Kidney capillary endothelial cell (primary cell): ENCODE measurements at places on chromosomes 4 and X.

GRCh38 chrX:30812326-30812725 is 76.7 kb downstream of the TAB3 start:
- no peak for DNase-seq

- DNase-seq: no peak
Observed at GRCh38 chr4:105461621-105462382, 12.1 kb downstream of the PPA2 start.

- no peak for DNase-seq
Observed at GRCh38 chr4:8585186-8585585, 5.0 kb downstream of the GPR78 start.

GRCh38 chrX:5748586-5749150 is 480.0 kb downstream of the NLGN4X start:
- no peak for DNase-seq

DNA sequence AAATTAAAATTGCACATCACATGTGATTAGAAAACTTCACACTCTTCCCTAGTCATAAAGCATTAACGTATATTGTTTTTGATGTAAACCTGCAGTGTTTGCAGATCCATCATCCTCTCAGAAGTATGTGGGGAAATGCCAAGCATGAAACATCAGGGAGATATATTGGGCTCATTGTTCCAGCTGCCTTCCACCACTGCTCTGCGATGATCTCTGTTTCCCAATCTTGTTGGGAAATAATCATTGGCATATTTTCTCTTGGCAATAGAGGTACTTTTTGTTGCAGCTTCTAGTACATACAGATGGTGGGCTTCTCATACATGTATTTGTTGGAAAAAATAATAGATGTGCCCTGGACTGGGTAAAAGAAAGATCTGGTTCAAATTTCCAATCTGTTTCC is 466.3 kb upstream of the HS3ST1 start:
- DNase-seq: no peak

- DNase-seq: no peak
Observed at GRCh38 chr4:128161138-128161537, 100.0 kb downstream of the LARP1B start.

- no peak for DNase-seq
Observed at GRCh38 chrX:48890296-48890925, 7.2 kb downstream of the TIMM17B start.

GRCh38 chr4:16757080-16757521 is 141.3 kb downstream of the LDB2 start:
- DNase-seq: no peak

DNA sequence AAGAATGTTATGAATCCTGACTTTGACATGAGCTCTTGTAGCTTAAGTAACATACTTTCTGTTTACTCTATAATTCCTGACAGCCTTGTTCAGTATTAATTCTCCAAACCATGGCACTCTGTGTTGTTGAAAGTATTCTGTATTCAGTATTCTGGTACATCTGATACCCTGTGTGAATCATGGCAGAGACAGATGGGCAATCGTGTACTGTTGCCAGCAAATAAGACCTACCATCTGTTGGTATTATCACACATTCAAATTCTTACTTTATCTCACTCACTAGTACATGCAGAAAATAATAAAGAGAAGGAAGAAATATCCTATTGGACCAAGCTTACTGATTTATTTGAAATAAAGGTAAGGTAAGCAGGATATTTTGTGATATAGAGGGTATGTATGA is 7.9 kb downstream of the MBTPS2 start:
- no peak for DNase-seq

- no peak for DNase-seq
Observed at GRCh38 chr4:140109737-140110136, 44.2 kb downstream of the MAML3 start.

DNA sequence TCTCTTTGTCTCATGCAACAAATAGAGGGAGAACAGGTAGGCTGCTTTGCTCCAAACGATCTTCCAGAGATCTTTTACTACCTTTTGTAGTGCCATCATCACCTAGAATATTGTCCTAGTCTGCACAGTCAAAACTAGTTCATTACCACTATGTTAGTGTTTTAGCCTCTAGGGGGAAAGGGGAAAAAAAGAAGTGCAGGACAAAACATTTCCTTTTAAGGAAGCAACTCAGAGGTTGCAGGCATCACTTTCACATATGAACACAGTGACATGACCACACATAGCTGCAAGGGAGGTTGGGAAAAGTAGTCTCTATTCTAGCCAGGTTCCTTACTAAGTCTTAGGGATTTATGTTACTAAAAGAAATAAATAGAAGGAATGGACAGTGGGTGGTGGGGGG is 39.3 kb upstream of the RAP2C start:
- DNase-seq: no peak

DNA sequence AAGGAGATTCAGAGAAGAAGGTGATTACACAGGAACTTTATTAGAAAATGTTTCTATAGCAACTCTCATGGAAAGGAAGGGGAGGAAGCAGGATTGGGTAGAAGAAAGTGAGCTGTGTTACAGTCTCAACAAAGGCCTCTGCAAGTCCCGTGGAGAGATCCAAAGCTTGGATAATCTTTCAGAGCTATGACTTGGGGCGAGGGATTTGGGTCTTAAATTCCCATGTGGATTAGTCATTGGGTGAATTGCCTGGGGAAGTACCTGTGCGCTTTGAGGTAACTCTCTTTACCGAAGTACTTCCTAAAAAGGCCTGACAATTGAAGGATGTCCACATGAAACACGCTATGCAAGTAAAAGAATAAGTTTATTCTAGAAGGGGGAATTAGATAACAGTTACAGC is 133.8 kb upstream of the ANKRD50 start:
- DNase-seq: no peak

DNA sequence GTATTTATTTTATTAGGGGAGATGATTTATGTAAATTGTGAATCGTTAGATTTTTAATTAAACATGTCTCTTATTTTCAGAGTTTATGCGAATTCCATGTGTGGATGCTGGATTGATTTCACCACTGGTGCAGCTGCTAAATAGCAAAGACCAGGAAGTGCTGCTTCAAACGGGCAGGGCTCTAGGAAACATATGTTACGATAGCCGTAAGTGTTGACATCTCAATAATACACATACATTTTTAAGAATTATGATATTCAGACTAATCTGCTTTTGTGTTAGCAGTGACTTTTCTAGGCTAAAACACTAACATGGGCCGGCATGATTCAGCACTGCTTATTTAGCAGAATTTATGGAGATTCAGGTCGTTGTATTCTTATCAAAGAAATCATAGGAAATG is 91.2 kb downstream of the RAP1GDS1 start:
- DNase-seq: peak; percentile 13

GRCh38 chr4:145788755-145789154 is 108.8 kb downstream of the C4orf51 start:
- no peak for DNase-seq

GRCh38 chr4:4677556-4678522 is 136.0 kb upstream of the STX18 start:
- DNase-seq: no peak

- DNase-seq: no peak
Observed at GRCh38 chr4:151408380-151408629, 671 bp upstream of the FHIP1A start.

DNA sequence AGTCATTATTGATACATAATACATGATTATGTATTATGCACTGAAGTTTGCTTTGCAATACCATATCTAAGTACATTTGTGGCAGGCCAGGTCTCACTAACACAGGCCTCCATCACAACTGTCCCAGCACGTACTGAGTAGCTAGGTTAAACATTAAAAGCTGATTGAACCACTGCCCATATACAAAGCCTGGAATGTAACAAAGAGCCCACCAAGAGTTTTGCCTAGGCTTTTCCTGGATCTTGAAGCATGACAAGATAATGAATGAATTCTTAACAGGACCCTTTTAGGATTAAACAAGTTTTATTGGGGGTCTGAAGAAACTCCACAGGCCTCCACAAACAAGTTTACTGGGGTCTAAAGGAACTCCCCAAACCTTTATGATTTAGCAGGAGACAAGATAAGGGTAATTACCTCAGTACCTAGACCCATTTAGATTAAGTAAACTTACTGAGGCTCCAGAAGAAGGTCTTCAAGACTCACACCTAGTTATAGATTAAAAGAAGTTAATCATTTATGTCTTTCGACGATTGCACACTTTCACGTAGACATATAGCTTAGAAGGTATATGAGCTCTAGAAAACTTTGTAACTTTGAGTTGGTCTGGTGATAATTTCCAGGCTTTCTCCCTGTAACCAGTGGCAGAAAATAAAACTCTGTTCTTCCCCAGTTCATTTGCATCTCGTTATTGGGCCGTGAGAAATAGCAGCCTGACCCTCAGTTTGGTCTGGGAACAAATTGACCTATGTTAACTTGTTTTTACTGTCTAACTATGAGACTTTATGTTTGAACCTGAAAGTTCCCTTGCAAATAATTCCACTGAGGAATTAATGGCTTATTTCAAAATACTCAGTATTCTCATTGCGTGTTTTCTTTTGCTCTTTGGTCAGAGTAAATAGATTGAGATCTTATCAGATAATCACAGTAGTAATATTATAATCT is 84.8 kb downstream of the PHEX start:
- no peak for DNase-seq

DNA sequence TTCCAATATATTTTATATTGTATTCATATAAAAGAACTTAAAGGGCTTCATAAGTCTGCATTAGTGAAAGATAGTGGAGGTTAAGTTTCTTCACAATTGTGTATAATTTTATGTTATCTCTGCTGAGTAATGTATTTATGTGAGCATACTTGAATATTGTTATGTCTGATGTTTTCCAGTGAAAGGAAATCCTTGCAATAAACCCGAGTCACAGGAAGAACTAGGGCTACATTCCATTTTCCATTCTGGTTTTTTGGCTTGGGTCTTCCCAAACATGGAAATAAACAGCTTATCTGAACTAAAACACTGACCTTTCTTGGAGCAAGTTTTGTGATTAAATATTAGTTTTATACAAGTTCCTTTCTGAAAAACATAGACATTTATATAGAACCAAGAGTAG is 231.3 kb upstream of the GPRIN3 start:
- no peak for DNase-seq

- DNase-seq: no peak
Observed at GRCh38 chr4:1577822-1578217, 106.3 kb downstream of the FAM53A start.

DNA sequence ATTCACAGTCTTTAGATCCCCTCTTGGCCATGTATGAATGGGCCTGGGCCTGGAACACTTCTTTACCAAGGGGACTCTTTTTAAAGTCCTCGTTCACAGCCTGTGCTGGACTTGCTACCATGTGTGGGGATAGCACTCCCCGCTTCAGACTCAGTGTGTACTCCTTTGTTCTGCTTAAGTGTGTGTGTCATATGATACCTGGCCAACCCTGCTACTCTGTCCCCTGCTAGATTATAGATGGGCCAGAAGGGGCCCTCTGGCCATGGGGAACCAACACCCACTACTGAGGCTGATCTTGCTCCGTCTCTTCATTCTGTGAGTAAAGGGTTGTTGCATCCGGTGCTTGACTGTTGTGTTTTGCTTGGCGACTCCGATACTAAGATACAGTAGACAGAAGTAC is 8.0 kb downstream of the CCDC110 start:
- DNase-seq: no peak

GRCh38 chrX:129659861-129660260 is 5.1 kb upstream of the APLN start:
- no peak for DNase-seq

GRCh38 chrX:10327651-10328050 is 170.9 kb downstream of the CLCN4 start:
- no peak for DNase-seq

DNA sequence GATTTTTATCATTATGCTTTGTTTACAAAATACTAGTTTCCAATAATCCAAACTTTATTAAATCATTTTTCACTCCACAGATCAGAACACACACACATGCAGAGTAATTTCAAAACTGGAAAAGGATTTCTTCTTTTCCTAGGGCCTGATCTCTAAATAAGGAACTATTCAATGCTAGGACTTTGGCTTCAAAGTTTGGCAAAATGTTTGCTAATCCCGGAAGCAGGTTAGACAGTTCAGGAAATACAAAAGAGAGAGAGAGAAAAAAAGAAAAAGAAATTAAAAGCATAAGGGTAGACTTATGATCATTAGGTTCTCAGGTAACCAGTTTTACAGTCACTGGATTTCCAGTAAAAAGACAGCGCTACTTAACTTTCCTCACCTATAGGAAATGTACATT is 211.0 kb downstream of the DCLK2 start:
- DNase-seq: no peak

GRCh38 chr4:184451726-184452125 is 22.6 kb downstream of the IRF2 start:
- no peak for DNase-seq

DNA sequence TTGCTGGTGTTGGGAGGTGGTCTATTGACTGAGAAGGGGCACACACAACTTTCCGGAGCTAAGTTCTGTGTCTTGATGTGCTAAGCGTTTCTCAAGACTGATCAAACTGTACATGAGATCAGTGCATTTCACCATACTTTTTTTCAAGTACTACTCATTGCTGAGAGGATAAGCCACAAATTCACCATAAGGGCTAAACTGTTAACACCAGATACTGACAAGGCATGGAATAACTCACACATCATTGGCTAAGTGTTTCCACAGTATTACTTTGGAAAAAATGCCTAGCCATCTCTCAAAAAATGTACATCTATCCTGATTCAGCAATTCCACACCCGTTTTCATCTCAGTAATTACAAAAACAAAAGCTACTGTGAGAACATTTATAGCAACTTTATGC is 13.0 kb downstream of the RBMX start:
- DNase-seq: no peak

DNA sequence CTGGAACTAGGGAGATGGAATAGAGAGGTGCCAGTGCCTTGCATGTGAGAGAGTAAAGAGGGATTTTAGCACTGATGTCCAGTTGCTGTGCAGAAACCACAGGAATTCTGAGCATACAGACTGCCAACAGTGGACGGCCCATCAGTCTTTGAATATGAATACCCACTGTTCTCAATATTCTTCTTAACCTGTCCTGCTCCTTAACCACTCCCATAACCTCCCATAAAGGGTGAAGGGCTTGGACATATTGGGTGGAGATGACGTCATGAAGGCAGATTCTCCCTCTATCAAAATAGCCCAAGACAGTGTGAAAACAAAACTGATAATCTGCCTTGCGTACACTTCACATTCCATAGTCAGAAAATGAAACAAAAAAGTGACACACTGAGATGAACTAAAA is 1313.7 kb upstream of the PABPC4L start:
- DNase-seq: no peak

DNA sequence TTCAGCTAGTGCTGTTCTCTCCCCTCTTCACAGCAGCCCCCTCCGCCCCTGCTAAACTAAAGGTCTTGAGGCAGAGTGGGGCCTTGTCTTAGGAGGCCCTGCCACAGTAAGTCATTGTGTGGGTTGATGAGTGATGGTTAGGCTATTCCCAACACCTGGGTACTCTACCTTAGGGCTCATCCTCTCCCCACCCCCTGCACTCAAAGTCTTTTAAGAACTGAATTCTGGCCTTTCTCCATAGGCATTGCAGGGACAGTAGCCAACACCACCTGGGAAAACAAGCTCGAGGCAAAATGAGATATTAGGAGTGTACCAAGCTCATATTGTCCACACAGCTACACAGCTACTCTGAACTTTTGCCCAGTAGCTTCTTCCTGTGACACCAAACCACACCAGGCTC is 42.5 kb downstream of the RAB40AL start:
- DNase-seq: no peak
